Stimulated activated CD4-positive, alpha-beta T cell treated with anti-CD3 and anti-CD28 coated beads, Interleukin-1b, Interleukin-23, amount 100 ng/mL, for 4 hours (primary cell): ENCODE measurements at places on chromosomes 1 and 21.
A peak's percentile ranks its signal among the peaks of the same experiment; 100 is the strongest.

DNA sequence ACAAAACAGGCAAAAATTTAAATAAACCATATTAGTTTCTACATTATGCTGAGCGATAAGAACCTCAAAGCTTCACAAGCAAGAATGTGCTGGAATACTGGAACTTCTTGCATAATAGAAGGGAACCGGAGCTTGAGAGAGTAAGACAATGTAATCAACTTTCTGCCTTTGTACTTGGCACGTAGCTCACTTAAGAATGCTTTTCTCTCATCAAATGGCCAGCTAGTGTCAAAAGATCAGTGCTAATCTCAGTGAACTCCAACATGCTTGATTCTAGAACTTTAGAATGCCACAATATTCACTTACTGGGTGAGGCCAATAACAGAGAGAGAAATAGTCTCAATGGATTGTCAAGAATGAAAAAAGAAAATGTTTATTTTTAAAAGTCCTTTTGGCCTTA, 486.1 kb upstream of the LRRC7 start:
- DNase-seq, result no peak

DNA sequence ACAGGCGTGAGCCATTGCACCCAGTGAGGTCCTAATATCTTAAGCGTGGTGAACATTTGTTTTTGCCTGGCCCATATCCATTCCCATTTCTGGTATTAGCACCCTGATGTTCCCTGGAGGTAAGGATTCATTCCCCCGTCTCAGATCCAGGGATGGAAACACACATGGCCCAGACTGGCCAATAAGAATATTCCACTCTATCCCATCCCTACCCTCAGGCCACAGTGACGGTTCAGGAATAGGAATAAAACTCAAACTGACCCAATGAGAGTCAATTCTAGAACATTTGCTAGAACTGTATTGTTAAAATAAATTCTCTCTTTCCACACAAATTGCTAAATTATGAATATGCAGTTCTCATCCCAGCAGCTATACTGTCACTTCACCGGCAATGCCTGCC, 76.1 kb downstream of the PIK3R3 start:
- no peak for DNase-seq

GRCh38 chr21:28177124-28177523, 815.6 kb downstream of the LTN1 start:
- DNase-seq, result no peak

- DNase-seq, result no peak
Measured at GRCh38 chr1:1168451-1169411, 4.9 kb upstream of the TTLL10 start.

DNA sequence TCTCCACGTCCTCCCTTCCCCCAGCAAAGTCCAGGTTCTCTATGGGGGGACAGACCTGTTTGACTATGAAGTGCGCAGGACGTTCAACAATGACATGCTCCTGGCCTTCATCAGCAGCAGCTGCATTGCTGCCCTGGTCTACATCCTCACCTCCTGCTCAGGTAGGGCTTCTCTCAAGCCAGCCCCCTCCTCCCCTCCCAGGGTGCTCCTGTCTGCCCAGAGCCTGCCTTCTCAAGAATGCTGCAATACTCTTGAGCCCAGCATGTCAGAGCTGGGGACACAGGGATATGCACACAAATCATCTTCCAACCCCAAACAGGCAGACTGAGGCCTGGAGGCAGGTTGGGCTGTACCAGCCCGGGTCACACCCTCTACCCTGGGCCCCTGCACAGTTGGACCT, 35.4 kb downstream of the DISP3 start:
- DNase-seq, result no peak

DNA sequence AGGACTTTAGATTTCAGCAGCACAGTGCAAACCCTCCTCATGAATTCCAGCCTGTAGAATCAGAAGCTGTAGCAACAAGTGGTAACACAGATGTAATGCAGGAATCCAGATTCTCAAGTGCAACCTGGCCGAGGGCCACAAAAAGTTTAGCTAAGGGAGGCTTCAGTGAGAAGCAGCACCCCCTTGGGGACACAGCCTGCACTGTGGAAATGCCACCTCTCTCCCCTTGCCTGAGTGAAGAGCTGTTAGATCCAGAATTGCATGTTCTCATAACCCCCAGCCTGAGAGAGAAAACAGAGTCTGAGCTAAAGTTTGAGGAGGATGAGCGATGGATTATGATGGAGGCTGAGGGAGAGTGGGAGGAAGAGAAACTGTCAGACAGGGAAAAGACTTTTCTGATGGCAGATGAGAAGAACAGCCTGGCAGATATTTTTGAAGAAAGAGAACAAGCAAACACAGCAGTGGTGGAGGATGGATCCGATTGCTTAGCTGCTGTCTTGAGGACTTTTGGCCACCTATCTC, 80.5 kb upstream of the BMP8A start:
- peak; percentile 40 for DNase-seq
